ENCODE measurements at places on chromosomes 2 and 18.

DNA sequence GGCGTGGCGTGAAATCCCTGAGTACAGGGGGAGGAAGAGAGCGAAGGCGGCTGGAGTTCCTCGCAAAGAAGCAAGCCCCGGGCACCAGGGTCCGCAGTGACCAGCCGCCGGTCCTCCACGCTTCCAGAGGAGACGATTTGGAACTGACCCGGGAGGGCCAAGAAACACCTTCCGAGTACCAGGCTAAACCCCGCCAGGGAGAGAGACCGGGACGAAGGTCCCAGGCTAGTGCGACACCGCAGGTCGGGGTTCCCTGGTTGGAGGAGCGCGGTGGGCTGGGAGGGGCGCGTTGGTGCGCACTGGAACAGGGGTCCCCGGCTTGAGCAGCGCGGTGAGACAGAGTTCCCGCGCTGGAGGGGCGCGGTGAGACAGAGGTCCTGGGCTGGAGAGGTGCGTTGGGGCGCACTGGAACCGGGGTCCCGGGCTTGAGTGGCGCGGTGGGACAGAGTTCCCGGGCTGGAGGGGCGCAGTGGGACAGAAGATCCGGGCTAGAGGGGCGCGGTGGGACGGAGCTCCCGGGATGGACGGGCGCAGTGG, 901 bp downstream of the WDFY1 start:
- peak; percentile 36 for DNase-seq

GRCh38 chr18:23071285-23071684, 64.0 kb upstream of the CABLES1 start:
- DNase-seq = peak; percentile 60

DNA sequence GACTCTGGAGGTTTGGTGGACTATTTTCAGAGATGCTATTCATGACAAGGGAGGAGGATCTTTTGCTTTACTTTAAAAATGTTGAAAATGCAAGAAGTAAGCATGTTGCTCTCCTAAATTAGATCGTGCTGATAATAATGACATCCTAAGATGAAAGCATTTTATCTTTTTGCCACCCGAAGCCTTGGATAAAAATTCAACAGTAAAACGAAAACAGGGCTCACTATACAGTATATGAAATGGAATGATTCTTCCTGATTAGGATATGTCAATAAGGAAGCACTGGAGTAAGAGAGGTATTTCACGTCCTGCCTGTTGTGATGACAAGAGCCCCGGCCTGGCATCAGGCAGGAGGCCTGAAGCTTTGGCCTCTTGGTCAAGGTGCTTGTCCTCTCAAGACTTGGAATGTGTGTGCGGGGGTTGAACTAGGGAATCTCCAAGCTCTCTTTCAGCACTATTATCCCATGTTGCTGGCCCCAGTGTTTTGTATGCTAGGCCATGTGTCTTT, 306.0 kb downstream of the MTX2 start:
- DNase-seq = no peak

GRCh38 chr18:50203801-50204604, 9.1 kb upstream of the MYO5B start:
- no peak for DNase-seq

GRCh38 chr18:41700416-41700815, 254.6 kb upstream of the PIK3C3 start:
- DNase-seq = no peak

DNA sequence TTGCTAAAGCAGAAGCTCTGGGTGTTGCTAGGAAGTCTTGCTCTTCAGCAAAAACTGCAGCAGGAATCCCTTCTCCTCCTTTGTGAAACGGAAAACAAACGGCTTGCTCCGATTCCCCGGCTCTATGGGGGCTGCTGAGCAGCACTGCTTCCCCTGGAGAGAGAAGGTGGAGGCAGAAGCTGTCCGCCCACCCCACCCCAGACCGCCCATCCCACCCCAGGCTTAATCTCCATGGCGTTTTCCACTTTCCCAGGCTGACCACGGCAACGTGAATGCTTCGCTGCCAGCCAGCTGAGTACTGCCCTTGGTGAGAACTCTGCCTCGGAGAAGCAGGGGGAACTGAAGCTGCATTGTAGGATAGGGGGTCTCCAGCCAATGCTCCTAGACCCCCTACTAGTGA, 139.2 kb downstream of the BCL2 start:
- no peak for DNase-seq

DNA sequence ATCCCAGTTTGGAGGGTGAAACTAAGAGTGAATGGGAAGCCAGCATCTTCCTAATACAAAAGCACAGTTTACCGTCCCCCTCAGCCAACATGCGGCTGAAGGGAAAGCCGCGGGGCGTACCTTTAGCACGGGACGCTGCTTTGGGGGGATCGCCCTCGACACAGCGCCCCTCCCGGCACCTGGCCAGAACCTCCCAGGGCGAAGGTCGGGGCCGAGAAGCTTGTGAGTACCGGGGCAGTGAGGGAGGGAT, at the start of gene METTL8:
METTL8 (minus strand) TSS at position 228 of the 250 bp plus-strand sequence. CDS start 41,805 bp downstream, outside the sequence.
- DNase-seq = no peak

DNA sequence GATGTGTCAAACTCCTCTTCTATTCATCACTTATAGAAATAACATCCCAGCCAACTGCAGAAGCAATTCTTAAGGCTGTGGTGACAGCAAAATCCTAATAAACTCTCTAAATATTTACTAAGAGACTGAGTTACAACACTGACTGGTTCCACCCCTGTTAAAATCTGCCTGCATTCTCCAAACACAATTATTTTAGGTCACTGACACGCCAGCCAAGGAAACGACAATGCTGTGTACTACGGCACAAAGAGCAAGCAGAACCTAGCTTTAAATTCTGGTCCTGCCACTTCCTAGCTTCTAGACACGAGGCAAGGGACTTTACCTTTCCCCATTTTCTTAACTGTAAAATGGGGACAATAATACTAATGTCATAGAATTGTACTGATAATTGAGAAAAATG, 4.1 kb downstream of the CYRIA start:
- DNase-seq = no peak

- no peak for DNase-seq
Measured at GRCh38 chr2:18422432-18423165, 137.9 kb downstream of the RDH14 start.

DNA sequence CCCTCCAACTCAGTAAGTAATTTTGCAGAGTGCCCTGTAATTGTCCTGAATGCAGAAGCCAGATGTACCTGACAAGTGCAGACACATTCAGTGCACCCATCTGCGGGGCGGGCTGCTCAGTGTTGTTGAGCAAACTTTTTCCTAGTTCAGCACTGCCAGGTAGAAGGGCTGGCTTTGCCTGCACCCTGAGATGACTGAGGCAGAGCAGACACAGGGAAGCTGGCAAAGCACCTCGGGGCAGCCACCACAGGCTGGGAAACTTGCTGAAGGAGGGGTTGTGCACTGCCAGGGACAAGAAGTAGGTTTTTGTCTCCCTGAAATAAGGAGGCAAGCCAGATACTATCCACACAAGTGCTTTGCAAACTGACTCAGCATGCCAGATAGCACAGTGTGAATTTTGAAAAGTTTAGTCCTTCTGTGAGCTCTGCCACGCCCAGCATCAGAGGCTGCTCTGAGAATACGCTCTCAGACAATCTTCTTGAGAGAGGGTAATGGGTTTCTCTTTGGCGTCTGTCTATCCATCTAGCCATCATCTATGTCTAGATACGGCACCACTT, 62.3 kb downstream of the SOWAHC start:
- DNase-seq = no peak

- DNase-seq = no peak
Measured at GRCh38 chr18:49250816-49251388, 209.5 kb downstream of the DYM start.

DNA sequence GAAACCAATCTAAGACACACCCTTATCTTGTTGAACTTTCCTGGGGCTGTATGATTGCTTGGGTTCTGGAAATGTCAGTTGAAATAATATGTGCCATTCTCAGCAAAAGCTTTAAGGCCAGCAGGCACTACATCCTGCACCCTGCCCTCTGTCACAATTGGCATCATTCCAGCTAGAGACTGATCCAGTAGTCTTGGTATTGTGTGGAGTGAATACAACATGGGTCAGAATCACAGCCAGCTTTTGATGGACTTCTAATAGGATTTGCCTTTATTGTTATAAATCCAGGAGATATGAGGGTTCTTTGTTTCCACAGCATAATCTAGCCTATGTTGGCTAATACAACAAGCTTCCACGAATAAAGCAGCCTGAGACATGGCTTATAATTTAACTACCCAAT, 617.0 kb upstream of the CDH2 start:
- no peak for DNase-seq

DNA sequence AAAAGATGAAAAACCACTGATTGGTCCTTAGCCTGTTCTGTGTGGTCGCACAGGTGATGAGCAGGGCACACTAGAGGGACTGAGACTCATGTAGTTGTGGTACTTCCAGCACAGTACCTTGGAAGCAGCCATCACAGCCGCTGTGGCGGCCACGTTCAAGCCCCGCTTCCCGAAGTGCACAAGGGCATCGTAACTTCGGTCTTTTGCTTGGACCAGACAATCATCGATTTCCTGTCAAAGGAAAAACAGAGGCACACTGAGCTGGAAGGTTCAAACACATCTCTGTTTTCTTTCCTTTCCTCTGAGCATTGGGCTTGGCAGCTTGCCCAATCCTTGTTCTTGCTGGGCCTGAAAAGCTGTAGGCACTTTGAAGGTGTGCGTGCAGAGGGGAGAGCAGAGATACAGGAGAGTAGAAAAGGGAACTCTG, 52.6 kb downstream of the MRPL35 start:
- no peak for DNase-seq

DNA sequence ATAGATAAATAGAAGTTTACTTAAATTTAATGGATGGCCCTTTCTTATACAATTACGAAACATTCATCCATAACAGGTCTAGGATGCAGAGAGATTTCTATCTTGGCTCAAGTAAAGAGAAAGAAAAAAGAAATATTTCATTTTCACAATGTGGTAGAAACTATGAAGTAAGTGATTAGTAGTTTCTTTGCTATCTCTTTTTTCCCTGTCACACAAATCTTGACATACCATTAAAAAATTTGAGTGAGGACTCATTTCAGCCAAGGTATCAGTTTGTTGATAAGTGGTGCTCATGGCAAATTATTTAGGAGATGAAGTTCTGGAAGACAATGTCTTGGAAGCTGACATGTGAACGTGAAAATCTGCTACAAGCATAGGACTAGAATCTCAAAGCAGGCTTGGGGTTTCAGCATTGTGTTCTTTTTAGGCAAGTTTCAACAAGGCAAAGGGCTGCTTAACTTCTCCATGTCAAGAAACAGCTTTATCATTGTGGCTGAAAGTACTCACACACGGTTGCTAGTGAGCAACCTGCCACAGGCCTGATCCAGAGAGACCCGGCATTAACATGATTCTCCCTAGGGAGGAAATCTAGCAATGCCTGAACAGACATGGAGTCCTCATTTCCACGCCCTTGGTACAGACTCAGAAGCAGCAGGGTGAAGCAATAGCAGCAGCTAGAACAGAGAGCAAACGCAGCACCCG, 414.6 kb downstream of the DLGAP1 start:
- no peak for DNase-seq

DNA sequence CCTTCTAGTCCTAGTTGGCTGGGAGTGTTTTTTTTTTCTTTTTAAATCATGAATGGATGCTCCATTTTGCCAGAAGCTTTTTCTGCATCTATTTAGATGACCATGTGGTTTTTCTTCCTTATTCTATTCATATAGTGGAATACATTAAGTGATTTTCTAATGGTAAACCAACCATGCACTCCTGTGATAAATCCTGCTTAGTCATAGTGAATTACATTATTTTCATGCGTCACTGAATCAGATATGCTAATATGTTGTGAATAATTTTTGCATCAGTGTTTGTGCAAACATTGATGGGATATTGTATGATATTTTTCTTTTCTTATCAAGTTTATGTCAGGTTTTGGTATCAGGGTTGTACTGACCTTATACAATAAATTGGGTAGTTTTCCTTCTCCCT, 229.3 kb upstream of the REV1 start:
- no peak for DNase-seq

GRCh38 chr2:102768892-102769291, 7.1 kb downstream of the TMEM182 start:
- no peak for DNase-seq

- no peak for DNase-seq
Measured at GRCh38 chr2:221677688-221678087, 105.6 kb upstream of the EPHA4 start.

DNA sequence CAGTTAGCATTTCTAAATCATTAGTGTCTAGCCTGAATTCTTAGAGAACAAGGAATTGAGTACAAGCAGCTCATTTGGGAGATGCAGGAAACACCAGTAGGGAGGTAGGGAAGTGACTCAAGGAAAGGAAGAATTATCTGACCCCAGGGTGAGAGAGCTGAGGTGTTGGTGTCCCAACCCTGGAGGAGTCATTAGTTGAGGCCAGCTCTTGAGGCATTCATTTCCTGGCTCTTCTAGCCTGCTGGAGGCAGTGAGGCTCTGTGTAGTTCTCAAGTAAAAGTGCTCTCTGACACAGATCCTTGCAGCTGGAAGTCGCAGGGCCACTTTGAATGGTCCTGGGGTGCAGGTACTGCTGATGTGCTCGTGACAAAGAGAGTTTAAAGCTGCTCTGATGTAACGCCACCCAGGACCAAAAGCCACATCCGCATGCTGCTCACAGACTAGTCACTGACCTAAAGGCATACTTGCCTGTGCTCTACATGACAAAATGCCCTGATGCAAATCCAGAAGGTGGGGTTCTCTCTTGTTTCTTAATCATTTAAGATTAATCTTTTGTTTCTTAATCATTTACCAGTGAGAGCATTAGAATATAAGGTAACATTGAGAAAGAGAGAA, 299.5 kb upstream of the LYPD1 start:
- DNase-seq = no peak

DNA sequence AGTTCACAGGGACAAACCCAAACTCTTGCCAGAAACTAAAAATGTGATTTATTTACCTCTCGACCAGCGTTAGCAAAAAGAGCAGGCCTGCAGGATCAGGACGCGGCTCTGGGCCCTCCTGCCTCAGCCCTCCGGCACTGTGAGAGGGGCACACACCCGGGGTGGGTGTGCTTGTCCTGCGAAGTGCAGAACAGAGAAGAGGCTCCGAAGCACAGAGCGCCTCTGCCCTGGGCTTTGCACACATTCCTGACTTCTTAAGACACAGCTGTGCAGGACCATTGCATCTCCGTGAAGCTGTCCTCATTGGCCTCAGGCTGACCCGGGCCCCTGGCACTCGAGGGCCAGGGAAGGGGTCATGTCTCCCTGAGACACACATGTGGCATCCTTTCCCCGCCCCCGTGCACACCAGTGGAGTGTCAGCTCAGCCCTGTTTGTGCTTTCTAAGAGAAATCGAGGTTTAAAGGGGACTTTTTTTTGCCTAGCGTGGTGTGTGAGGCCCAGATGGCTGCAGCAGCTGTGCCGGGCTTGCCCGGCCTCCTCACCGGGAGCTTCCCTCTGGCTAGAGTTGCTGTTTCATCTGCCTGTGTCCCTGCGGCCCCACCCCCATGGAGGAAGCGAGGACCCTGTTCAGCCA, 9.9 kb upstream of the NFATC1 start:
- no peak for DNase-seq

DNA sequence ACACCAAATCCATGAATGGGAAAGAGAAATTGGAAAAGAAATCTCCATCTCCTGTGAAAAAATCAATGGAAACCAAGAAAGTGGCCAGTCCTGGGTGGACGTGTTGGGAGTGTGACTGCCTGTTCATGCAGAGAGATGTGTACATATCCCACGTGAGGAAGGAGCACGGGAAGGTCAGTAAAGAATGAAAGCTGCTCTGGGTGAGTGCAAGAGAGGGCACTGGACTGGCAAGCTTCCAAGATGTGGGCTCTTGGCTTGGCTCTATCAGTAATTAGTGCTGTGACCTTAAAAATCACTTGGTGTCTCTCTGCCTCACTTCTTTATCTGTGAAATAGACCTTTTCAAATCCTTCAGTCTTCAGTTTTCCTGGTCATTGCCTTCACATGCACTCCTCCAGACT, 89.0 kb downstream of the ZNF532 start:
- no peak for DNase-seq

GRCh38 chr2:130768191-130768855, 13.0 kb downstream of the AMER3 start:
- DNase-seq = no peak

All from GM12891 (cell line).